ENCODE measurements at places on chromosomes 7 and 10.

DNA sequence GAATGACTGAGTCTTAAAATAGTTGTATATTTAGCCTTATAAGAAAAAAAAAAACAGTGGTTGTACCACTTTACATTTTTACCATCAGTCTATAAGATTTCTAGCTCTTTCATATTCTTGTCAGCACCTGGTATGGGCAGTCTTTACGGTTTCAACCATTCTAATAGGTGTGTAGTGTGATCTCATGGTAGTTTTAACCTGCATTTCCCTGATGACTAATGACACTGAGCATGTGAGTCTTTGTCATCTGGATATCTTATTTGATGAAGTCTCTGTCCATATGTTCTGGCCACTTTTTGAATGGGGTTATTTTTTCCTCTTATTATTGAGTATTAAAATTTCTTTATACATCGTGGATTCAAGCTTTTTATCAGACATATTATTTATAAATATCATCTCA is 365.3 kb upstream of the IGFBP3 start:
- no peak for DNase-seq

DNA sequence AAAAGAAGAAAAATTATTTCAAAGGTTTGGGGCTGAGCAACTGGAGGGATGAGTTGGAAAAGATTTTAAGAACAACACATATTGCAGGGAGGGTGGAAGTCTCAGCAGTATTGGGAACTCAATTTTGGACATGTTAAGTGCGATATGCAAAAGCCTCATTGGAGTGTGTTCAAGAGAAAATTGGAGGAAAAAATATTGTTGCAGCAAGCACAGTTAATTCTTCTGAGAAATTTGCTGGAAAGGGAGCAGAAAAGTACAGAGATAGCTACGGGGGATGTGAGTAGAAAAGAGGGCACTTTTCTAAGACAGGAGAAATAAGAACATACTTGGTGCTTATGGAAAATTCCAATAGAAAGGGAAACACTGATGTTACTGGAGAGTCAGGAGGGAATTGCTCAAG is 59.8 kb upstream of the MAGI2 start:
- no peak for DNase-seq

GRCh38 chr7:21028186-21028585 is 241.5 kb upstream of the SP8 start:
- DNase-seq: no peak

GRCh38 chr10:112374724-112375541 is 1.0 kb downstream of the ACSL5 start:
- peak; percentile 30 for DNase-seq

DNA sequence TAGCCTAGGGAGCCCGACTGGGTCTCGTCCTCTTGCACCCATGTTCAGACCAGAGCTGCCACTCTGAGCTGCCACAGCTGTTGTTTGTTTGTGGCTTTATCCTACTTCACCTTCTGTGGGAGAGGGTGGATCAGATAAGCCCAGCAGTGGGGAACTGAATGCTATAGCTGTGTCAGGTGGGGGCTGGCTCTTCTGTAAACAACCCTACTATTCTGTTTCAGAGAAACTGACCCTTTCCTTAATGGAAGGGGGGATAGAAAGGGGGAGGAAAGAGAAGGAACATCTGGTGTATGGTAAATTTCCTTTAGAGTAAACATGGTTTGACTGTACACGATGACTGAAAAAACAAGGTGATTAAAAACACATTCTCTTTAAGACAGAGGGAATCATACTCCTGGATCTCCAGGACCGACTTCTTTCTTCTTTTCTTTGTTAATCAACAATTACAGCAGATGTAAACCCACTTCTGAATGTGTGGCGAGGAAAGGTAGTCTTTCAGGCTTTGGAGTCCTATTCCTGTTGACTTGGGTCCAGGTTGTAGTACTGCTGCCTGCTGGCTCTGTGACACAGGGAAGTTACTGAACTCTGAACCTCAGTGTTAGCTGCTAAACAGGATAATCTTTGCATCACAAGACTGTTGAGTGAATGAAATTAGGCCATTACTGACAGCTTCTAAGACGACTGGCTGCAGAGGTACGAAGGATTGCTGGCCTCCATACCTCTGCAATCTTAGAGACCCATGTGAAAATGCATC is 6.0 kb downstream of the PRXL2A start:
- no peak for DNase-seq

DNA sequence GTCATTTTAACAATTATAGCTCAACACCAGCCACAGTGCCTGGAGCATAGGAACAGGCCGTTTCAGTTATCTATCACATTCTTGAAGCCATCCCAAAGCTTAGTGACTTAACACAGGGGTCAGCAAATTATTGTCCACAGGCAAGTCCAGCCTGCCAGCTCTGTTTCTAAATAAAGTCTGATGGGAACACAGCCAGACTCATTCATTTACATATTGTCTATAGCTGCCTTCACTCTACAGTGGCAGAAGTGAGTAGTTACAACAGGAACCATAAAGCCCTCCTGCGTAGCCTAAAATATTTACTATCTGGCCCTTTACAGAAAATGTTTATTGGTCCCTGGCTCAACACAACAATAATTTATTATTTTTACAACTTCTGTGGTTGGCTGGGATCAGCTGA is 407.5 kb upstream of the AUTS2 start:
- no peak for DNase-seq

- DNase-seq: no peak
Observed at GRCh38 chr10:36771725-36772124, 353.7 kb upstream of the ANKRD30A start.

DNA sequence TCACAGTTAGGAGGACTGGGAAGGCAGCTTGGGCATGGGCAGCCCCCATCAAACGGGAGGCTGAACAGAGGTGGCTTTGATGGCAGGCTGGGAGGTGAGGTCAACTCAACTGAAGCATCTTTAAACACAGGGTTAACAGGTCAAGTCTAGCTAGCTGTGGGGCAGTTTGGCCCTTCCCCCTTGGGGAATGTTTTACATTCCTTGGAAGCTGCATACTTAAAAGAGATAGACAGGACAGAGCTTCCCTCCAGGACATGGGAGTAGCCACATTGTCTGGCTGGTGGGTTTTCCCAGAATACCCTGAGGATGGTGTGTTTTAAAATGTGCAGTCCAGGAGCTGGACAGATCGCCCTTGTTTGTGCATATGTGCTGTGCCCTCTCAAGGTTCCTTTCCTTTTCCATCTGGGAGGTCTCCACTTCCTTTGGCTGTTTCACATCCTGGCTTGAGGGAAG is 6.8 kb upstream of the RASSF4 start:
- DNase-seq: no peak

DNA sequence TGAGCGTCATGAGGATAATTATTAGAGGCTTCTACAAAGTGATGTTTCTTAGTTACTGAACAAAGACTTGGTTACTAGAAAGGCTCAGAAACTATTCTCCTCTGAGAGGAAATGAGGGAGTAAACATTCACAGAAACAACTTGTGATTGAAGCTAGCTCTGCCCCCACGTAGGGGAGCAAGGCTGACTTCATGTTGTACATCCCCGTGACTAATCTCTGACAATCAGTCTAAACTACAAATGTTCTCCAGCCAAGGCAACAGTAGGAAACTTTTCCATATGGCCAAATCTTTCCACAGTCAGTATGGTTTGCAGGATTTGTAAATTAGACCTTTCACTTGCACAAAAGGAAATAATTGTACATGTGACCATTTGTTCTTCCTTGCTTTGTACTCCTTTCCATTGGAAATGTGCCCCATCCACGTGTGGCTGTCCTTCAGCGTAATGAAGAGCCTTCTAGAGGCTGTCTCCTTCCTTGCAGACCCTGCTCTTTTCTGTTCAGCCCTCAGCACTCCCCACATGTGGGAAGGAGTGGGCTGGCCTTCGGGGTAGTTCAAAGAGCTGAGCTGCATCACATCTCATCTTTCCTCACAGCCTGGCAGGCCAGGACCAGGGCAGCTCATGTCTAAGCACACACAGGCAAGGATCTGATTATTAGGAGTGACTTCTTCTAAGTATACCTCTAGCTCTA is 93.5 kb downstream of the PCGF5 start:
- DNase-seq: no peak

GRCh38 chr7:138974675-138975292 is 6.4 kb downstream of the KIAA1549 start:
- no peak for DNase-seq

DNA sequence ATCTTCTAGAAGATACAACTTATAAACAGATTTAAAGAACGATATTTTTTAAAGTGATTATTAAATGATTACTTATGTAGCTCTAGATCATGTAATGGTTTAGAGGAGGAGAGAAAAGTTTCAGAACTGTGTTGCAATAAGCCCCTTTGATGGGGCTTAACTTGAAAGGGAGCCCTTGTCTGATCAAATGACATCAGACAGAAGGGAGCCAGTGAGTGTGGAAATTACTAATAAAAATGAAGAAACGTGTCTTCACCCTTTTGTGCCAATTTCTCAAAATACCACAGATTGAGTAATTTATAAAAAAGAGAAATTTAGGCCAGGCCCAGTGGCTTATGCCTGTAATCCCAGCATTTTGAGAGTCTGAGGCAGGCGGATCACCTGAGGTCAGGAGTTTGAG is 318.2 kb downstream of the EXOC4 start:
- DNase-seq: no peak

DNA sequence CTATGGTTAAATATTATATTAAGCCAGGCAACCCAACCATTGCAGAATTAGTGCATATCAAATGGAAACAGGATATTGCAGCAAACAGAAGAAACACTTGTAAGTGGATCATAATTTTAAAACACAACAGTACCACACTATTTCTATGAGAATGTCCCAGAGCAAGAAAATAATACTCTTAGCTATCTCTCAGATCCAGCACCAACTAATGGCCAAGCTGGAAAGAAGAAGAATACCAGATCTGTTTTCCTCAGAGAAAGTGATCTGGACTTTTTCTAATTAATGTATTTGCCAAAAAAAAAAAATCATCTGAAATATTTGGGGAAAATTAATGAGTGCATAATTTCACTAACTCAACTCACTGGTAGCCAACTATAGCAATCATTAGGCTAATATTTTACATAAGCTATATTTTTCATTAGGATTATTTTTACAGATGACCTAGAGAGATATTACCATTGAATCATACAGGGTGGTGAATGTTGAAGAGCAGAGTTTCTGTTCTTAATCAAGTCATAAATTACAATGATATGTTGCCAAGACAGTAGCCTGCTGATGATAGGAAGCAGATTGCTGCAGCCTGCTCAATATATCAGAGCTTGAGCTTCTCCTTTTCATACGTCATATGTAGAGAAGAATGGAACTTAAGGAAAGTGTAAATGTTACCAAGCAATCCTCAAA is 995.4 kb upstream of the LRRN3 start:
- DNase-seq: no peak

GRCh38 chr10:113735913-113736312 is 15.6 kb upstream of the PLEKHS1 start:
- DNase-seq: no peak

- DNase-seq: no peak
Observed at GRCh38 chr7:129169686-129170440, 18.6 kb upstream of the SMO start.

DNA sequence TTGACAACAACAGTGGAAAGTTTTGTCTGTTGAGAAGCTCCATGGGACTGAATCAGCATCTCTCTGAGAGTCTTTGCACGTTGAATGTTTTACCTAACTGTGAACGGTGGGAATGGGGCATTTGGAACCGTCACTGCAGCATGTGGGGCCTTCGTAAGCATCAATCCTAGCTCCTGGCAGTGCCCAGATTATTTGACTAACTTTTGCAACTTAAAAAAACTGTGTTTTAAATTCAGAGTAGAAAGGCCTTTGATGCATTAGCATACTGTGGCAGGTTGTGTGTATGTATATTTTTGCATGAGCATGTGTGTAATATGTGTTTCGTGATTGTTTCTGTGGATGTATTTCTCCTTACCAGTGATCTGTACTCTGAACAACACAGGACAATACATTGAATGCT is 194.5 kb downstream of the TCF7L2 start:
- no peak for DNase-seq

DNA sequence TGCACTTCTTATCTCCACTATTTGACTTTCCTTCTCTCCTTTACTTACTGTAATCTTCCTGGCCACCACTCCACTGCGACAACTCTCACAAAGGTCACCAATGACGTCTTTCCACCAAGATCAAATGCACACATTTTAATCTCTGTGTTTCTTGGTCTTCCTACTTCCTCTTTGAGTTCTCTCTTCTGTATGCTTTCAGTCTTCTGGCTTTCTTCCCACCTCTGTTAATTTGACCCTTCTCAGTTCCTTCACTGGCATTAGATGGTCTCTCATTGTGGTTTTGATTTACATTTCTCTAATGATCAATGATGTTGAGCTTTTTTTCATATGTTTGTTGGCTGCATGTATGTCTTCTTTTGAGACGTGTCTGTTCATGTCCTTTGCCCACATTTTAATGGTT is 31.9 kb downstream of the FAM107B start:
- DNase-seq: no peak

DNA sequence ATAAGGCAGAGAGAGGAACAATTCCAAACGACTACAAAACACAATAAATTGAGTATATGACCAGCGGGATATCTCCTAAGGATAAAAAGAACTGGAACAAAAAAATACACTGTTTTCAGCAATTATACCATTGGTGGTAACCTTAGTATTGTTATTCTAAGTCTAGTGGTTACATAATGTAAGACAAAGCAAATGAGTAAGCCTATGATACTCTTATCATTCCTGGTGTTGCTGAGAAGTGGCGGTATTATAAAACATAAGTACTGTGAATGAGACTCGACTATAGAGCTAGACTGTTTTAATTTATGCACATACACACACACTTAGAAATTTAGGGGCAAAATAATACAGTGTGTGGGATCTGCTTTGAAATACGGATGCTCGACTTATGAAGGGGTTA is 107.7 kb downstream of the NRBF2 start:
- DNase-seq: no peak

DNA sequence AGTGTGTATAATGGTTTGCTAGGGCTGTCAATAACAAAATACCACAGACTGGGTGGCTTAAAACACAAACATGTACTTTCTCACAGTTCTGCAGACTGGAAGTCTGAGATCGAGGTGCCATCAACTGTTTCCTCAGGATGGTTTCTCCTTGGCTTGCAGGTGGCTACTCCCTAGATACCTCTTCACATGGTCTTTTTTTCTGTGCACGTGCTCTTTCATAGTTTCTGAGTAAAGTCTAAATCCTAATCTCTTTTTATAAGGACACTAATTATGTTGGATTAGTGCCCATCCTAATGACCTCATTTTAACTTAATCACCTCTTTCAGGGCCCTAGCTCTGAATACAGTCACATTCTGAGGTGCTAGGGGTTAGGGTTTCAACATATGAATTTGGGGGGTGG is 65.9 kb downstream of the AMPH start:
- DNase-seq: no peak

GRCh38 chr7:100604028-100604975 is 2.1 kb downstream of the PCOLCE start:
- peak; percentile 88 for DNase-seq

DNA sequence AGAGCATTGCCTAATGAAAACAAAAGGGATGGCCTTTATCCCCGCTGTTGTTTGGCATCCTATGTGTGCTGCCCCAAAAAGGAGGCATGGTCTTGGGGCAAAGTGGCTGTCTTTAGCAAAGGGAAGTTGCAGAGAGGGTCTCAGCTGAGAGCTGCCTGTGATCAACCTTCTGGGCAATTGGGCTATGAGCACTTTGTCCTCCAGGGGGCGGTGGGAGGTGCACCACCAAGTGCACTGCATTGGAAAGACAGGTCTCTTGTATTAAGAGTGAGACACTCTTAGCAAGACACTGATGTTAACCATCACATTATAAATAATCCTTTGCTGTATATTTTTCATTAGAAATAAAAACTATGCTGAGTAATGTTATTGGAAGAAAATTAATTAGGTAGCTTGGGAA is 314.8 kb downstream of the POM121L12 start:
- no peak for DNase-seq
